T-cell (primary cell): ENCODE measurements at places on chromosomes 2 and 18.

DNA sequence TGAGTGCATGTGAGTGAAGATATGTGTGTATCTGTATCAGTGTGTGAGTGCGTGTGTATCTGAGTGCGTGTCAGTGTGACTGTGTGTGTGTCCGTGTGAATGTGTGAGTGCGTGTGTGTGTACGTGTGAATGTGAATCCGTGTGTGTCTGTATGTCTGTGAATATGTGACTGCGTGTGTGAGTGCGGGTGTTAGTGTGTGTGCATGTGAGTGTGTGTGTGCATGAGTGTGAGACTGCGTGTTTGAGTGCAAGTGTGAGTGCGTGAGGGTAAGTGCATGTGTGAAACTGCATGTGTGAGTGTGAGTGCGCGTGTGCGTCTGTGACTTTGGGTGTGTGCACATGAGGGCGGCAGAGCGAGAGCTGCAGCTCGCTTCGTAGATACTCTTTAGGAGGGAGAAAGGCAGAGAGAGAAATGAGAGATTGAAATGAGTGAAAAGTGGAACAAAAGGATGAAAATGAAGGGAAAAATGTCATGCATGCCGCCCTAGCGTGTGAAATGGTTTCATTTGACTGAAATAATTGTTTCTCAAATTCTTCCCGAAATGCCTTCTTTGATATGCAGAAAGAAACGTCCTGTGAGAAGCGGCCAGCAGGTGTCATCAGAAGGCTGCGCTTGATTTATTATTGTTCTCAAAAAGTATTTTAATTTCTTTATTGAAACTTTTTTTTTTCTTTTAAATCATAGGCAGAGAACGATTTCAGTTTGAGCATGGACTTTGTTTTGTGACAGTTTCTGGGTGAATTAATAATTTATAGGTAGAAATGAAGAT lies 25.6 kb downstream of the ZNF407 start:
- peak; percentile 28 for DNase-seq

DNA sequence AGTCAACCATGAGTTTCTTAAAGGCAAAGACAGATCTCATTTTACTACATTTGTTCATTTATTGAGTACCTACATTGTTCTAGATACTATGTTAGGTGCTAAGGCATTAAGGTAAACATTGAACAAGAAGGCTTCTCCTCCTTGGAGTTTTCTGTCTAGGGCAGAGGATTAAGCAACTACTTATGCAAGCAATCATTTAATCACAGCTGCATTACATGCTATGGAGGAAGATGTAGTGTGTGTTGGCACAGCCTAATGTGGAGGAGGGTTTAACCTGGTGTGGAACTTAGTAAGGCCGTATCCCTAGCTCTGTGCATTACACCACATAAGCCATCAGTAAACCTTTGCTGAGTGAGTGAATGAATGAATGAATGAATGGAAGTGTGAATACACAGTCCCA lies 106.5 kb upstream of the MAP3K20 start:
- no peak for DNase-seq

- DNase-seq, result no peak
These were observed 18.2 kb upstream of the MBOAT2 start for GRCh38 chr2:9021563-9022211.

GRCh38 chr2:120052597-120052996 lies 39.7 kb downstream of the EPB41L5 start:
- DNase-seq, result no peak

DNA sequence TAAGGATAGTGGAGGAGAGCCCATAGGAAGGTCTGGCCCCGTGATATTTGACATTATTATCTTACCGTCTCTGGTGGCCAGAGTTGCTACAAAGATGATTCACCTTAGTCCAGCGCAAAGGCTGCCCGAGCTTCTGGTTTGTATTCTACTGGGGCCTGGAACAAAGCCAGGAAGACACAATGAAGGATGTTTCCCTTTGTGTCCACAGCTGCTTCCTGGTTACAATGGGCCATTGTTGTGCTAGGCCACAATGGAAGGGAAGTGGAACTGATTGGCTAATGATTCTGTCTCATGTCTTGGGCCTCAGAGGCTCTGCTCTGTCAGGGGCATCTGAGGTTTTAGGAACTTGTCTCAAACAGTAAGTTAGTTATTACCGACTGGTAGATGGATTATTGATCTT lies 132.2 kb downstream of the TDRD15 start:
- DNase-seq, result no peak

DNA sequence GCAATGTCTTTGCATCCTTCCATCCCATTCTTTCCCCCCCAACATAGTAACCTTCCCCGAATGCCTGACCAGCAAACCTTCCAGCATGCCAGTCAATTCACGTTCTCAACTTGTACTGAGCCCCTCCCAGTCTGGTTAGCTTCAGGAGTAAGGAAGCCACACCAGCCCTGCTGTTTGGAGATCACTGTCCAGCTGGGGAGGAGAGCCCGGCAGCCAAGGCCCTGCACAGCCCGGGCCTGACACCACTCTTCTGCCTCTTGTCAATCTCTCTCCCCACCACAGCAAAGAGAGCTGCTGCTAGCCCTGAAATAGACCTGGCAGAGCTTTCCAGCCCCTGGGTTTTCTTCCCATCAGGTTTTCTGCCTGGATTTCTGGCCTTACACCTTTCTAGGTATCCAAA lies 185.8 kb upstream of the ID2 start:
- no peak for DNase-seq

DNA sequence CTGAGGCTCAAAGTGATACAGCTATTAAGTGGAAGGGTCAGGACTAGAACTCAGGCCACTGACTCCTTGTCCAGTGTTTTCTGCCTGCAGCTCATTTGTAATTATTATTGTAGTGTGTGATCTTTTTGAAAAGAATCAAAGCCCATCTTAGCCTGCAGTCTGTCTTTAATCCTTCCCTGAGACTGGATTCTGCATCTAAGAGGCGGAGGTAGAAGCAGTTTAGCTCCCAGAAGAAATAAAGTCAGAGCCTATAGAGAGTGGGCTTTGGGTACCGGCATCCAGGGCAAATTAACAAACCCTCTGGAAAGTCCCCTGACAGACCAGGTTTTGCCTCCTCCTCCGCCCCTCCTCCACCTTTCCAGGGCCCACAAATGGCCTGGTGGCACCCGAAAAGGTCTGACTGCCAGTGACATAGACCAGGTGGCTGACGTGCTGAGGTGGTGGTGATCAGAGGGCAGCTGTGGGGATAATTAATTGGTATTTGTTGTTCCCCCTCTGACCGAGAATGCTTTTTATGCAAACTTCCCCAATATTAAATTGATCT lies 2.2 kb upstream of the RAX start:
- DNase-seq, result no peak

DNA sequence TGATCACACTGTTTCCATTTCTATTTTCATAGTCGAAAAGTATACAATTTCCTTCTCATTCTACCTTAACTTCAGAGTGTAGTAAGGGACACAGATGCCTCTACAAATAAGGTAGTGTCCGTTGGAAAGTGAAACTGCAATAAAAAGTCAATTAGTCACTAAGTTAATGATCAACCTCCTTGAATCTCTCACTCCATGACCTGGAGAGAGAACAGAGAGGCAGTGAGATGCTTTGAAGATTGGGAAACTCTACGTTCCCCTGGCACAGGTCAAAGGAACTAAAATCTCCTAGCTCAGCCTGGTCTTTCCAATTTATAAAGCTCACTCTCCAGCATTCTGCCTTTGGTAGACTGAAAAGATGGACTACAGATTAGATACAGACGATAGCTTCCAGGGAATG lies 153.8 kb upstream of the ACAA2 start:
- no peak for DNase-seq

- no peak for DNase-seq
These were observed 19.1 kb downstream of the HDAC4 start for GRCh38 chr2:239381709-239382134.

GRCh38 chr2:156447761-156448160 lies 11.6 kb downstream of the GPD2 start:
- no peak for DNase-seq

GRCh38 chr2:99682275-99683060 lies 192.7 kb upstream of the REV1 start:
- no peak for DNase-seq

GRCh38 chr2:149894760-149895159 lies 307.2 kb upstream of the MMADHC start:
- no peak for DNase-seq

DNA sequence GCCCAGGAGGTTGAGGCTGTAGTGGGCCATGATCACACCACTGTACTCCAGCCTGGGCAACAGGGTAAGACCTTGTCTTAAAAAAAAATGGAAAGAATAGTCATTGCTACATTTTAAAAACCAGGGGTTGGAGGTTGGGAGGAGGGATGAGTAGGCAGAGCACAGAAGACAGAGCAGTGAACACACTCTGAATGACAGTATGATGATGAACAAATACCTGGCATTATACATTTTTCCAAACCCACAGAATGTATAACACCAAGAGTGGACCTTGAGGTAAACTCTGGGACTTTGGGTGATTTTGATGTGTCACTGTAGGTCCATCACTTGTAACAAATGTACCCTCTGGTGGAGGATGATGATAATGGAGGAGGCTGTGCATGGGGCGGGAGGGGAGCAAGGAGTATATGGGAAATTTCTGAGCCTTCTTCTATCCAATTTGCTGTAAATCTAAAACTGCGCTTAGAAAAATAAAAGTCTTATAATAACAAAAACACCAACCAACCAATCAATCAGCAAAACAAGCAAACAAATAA lies 111.4 kb upstream of the PGAP1 start:
- no peak for DNase-seq

DNA sequence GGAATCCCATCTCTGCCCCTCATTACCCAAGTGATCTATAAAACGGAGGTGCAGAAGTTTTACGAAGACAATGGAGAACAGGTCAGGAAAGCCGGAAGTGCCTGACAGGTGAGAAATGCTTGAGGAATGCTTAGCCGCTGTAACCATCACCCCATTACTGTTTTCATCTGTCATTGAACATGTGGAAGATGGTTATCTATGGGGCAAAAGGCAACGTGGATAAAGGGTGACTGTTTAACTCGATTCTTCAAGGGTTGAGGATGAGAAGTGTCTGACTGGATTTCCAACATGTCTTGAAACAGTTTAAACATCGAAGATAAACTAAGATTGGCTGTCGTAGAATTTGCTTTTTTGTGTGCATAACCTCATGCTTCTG lies 17.3 kb downstream of the HK2 start:
- no peak for DNase-seq

DNA sequence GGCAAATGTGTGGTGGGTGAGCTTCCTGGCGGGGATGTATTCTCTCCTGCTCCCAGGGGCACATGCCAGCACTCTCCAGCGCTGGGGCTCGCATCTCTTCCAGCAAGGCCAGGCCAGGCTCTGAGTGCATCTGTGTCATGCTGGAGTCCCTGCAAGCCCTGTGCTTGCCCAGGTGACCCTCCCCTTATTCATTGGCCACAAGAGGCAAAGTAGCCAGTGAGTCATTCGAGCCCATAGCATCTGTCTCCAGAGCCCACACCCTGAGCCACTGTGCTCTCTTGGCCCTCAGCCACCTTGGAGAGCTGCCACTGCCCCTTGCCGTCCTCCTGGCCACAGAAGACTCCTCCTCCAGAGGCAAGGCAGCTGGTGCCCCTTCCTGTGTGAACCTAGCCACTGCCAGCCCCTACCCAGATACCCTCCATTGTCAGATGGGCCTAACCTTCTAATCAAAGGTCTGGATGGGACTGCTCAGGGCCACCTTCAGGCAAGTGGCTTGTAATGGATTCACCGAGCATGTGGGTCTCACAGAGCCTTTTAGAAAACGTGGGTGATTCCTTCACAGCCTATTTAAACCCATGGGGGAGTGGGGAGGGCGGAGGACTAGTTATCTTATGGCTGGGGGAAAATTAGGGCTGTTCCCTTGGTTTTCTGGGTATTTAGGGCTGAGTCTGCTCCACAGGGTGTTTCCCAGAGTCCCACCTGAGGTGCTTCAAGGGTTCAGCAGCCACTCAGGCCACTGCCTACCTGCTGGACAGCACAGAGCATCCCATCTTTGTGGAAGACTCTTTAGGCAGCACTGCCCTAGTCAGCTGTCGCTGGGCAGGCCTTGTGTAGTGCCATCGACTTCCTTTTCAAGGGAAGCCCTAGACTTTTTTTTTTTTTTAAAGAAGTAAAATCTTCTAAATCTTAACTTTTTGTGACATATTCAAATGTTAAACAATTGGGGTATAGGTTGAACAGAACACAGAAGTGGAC lies 137.4 kb downstream of the ACOXL start:
- no peak for DNase-seq

GRCh38 chr18:6744816-6745455 lies 15.4 kb downstream of the ARHGAP28 start:
- DNase-seq, result no peak

GRCh38 chr2:42788-43187 lies 3.5 kb downstream of the FAM110C start:
- no peak for DNase-seq

- no peak for DNase-seq
These were observed 127.5 kb downstream of the COL4A4 start for GRCh38 chr2:227036527-227036926.

DNA sequence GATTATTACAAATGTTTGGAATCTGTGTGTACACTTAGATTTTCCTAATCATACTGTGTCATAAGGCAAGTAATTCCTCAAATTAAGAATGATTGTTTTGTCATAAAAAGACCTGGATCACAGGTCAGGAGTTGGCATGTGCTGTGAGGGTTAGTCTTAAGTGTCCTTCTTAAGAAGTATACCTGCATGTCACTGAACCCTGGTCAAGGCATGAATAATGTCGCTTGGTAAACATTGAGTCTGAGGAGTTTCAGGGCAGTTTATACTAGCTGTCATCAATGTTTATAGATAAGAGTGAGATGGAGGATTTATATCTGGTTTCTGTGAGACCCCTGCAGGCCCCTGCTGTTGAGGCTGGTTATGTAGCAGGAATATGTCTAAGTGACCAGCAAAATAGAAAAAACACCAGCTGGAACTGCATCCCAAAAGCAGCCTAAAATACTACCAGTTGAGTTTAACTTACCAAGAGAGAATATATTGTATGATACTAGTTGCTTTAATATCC lies 112.0 kb upstream of the NOSTRIN start:
- DNase-seq, result no peak

GRCh38 chr2:28188436-28188835 lies 204.2 kb upstream of the FOSL2 start:
- DNase-seq, result no peak

- no peak for DNase-seq
These were observed 142.2 kb downstream of the MAP2 start for GRCh38 chr2:209565896-209566582.

DNA sequence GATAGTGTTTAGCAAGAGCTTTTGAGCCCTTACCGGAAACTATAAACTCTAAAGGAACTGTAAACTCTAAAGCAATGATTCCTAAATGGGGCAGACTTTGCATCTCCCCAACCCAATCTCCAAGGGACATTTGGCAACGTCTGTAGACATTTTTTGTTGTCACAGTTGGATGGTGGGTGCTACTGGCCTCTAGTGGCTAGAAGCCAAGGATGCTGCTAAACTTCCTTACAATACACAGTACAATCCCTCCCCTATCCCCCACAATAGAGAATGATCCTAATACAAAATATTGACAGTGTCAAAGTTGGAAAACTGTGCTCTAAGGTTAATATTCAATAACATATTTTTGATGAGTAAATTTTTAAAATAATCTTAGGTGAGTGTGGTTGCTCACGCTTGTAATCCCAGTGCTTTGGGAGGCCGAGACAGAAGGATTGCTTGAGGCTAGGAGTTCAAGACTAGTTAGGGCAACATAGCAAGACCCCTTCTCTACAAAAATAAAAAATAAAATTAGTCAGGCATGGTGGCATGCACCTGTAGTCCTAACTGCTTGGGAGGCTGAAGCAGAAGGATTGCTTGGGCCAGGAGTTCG lies 66.7 kb downstream of the PTPN4 start:
- peak; percentile 24 for DNase-seq

- no peak for DNase-seq
These were observed 66.5 kb downstream of the RHBDD1 start for GRCh38 chr2:226902041-226902966.

GRCh38 chr2:230908595-230909191 lies 16.3 kb downstream of the GPR55 start:
- no peak for DNase-seq

GRCh38 chr2:10245021-10245420 lies 57.7 kb upstream of the HPCAL1 start:
- no peak for DNase-seq
